ENCODE measurements at places on chromosomes 3 and 15.

DNA sequence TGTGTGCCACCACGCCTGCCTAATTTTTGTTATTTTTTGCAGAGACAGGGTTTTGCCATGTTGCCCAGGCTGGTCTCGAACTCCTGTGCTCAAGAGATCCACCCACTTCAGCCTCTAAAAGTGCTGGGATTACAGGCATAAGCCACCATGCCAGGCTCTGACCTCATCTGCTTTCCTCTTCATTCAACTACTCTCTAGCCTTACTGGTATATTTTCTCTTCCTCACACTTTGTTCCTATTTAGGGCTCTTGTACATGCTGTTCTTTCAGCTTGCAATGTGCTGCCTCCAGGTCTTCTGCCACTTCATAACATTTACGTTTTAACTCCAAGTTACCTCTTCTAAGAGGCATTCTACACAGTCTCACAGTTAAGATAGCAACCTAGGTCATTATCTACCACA lies 34.9 kb downstream of the PIK3CB start:
- DNase-seq, result no peak

DNA sequence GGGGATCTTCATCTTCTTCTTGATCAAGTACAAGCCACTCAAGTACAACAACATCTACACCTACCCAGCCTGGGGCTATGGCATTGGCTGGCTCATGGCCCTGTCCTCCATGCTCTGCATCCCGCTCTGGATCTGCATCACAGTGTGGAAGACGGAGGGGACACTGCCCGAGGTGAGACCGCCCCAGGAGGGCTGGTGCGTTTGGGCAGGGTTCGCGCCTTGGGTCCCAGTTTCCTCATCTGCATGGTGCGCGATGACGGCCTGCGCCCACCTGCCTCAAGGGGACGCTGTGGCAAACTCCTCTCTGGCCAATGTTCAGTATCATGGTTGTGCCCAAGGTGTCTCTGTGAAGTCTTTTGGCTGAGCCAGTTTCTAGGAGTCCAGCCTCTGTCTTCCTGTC lies 57.5 kb upstream of the SLC6A1 start:
- DNase-seq, result no peak

DNA sequence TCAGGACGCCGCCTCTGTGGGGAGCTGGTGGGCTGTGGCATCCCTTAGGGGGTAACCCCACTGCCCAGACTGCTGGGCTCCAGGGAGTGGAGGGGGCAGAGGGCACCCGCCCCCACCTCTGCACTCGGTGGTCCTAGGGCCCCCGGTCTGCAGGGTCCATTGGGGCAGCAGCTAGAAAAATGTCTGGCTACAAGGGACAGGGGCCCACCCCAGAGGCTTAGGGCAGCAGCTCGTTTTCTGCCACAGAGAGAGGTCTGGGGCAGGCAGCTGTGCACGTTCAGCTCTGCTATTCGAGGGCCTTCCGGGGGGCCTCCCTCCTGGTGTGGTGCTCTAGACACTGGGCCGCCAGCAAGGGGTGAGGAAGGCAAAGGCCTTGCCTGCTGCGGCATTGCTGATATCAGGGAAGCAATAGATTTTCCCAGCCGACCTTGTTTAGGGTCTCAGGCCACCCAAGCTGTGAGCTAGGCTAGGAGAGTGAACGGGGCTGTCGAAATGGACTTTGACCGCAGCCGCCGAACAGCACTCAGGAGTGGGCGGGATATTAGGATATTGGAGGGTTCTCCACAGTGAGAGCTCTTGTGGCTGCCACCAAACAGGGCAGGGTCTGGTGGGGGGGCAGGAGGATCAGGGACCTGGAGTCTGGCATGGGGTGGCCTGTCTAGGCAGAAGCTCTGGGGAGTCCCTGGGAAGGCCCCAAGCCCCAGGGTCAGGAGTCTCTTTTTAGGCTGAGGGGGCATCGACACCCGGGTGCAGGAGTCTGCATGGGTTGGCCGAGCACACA lies 61.4 kb upstream of the KLF13 start:
- no peak for DNase-seq

DNA sequence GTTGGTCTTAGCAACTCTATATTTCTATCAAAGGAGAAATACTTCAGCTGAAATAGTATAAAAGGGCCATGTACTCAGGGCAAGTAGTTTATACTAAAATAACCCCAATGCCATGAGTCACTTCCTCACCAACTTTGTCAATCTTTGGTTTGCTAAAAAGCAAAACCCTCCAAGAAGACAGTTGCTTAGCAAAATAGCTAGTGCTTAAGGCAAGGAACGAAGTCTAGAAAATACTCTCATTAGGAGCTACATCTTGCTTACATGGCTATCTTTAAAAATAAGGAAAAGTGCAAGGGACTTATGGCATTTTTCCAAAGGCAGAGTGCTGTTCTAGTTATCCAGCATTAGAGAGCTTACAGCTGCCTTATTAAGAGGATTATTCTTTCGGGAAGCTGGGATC lies 28.4 kb downstream of the P3H2 start:
- DNase-seq, result peak; percentile 34

DNA sequence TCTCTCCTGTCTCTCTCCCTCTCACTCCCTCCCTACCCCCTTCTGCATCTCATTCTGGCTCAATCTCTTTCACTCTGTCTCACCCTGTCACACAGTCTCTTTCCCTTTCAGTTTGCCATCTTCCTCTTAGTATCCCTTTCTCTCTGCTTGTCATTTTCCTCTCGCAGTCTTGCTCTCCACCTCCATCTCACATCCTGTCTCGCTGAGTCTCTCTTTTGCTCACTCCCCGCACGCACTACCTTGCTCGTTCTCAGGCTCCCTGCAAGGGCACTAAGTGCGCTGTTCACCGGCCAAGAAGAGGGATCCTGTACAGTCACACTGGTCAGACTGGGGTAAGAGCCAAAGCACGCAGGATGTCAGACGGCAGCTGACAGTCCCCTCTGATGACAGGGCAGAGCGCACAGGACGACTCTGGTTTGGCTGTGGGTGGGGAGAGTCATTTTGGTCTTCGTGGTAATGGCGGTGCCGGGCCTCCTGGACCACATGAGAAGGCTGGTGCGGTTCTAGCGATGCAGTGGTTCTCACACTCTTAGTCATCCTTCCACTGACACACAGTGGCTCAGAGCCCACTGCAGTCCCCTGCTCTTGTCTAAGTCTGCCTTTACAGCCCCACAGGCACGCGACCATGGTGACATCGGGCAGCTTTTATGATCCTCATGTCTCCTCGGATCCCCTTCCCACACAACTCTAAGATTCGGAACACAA lies 356.8 kb downstream of the FOXP1 start:
- DNase-seq, result no peak

DNA sequence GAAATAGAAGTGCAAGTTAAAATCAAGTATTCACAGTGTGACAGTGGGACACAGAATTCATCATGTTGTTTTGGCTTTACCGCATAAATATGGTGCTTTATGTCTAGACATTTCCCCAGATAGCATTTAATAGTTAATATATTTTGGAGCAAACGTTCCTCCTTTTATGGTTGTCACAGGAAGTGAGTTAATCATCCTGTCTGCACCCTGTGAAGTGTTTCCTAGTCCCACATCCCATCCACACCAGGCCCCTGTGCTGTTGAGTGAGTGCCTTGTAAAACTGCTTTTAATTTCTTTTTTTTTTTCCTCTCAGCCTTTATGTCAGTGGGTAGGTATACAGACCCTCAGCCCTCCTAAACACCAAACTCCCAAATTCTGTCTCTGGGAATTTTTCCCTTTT lies 393.7 kb downstream of the FEZF2 start:
- no peak for DNase-seq

DNA sequence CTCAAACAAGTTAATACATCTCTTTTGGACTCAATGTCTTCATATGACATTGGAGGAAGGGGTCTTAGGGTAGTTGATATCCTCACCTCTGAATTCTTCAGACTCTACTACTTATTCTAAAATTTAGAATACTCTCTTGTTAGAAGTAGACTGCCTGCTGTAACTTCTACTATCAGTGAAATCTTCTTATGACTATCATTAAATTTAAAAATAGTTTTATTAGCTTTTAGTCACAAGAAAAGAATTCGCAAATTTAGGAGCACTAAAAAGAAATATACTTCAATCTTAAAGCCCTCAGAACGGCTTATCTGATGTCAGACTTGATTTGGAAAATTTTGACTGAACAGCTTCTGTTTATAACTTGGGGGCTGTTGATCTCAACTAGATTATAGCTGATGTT lies 67.1 kb upstream of the TTC14 start:
- DNase-seq, result no peak

GRCh38 chr15:63456258-63456657 lies 48.1 kb upstream of the USP3 start:
- DNase-seq, result no peak

- peak; percentile 59 for DNase-seq
Measured at GRCh38 chr3:177439694-177440269, 242.5 kb upstream of the TBL1XR1 start.

DNA sequence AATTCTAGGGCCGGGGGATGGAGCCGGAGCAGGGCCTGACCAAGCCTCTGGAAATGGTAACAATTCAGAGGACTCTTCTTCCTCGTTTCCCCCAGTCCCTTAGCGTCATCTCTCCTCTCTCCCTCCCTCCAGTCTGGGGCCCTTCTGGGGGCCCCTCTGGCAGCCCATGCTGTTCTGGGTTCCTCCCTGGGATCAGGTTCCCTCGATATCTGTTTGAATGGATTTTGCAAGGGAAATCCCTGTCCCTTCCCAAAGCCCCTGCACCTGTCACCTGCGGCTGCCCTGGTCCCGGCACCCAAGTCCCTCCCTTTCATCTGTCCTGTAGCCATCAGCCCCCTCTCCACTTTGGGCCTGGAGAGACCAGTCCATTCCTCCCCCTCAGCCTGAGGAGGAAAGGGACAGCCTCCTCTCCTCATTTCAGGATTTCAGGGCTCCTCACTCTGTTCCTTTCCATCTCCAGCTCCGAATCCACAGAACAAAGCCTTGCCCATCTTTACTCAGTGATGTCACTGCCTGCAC lies 1.7 kb upstream of the PLCB2 start:
- DNase-seq, result no peak

DNA sequence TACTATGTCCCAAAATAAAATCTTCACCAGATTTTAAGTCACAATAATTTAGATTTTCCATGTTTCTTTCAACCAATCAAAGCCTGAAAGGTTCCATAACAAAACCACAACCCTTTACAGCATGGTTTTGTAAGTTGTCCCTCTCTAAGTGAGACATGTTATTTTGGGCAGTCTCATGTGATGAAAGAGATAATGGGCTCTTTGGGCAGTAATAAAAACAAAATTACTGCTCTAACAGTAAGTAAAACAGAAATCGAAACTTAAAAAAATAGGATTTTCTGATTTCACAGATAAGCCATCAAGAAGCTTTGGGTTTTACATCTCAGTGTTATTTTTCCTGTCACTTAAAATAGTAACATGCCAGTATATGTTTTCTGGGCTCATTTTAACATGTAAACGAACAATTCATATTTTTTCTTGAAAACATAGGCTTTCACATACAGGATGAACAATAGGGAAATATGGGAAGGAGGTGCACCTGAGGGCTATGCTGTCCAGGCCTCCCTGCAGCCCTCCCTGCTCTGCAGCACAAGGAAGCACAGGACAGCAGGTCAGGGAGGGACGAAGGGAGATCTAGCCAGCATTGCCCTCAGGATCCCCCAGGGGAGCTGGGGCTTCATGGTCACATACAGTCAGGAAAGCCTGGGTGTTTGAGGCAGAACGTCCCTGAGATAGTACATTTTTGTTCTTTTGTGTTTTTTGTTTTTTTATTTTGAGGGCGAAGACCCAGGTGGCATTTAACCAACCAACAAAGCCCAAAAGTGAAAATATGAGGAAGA lies 157.4 kb downstream of the SHOX2 start:
- DNase-seq, result no peak

GRCh38 chr3:131277836-131278497 lies 103.6 kb upstream of the NUDT16 start:
- DNase-seq, result peak; percentile 4

DNA sequence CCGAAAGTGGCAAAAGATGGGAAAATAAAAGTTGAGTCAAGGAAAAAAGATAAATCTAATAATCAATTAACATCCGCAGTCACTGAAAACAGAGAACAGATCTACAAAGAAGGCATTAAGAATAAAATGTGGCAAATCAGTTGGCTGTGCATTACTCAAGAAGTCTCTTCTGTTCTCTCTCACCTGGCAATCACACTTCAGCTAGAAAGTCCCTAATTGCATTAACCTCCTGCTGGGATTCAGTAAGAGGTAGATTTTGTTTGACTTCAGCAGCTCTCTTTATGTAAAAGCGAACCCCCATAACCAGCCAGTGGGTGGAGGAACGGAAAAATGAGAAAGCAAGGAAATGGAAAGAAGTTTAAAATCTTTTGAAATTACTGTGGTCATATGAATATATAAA lies 94.7 kb upstream of the PLXND1 start:
- no peak for DNase-seq

DNA sequence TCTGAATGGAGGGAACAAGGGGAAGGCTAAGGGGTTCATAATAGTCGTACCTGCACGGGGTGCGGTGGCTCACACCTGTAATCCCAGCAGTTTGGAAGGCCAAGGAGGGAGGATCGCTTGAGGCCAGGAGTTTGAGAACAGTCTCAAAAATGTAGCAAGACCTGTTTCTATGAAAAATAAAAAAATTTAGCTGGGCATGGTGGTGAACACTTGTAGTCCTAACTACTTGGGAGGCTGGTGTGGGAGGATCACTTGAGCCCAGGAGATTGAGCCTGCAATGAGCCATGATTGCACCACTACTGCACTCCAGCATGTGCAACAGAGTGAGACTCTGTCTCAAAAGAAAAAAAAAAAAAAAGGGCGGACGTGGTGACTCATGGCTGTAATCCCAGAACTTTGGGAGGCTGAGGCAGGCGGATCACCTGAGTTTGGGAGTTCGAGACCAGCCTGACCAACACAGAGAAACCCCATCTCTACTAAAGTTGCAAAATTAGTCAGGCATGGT lies 17.9 kb upstream of the HDAC11 start:
- DNase-seq, result no peak

DNA sequence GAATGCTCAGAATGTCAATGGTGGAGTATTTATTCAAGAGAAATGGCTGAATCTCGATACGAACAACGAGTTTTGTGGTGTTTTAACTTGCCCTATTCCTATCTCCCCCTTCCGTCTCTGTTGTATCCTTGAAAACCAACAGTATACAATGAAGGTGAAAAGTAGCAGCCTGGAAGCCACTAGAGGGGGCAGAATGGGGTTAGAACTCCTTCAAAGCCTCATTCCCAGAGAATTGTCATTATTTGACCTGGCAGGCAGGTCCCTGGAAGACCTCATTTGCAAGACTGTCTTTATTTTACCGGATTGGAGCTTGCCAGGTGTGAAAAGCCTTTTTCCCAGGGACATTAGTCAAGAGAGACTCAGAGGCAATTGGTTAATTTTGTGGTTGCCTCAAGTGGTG lies 139.4 kb downstream of the LRRC28 start:
- no peak for DNase-seq

DNA sequence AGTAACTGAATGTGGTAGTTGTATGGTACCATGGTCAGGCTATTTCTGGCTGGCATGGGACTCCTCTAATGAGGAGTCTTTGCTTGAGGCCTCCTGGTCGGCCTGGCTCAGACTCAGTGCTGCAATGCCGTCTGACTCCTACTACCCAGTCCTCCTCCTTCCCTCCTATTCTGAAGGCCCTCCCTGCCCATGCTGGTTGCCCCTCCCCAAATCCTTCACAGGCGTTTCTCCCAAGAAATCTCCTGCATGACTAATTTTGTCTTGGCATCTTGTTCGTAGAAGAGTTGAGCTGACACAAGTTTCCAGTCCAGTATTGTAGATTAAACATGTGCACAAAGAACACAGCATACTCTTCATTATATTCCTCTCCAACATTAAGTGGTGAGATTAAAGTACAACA lies 115.5 kb downstream of the NFKBIZ start:
- DNase-seq, result no peak
